ENCODE measurements at places on chromosomes 3 and 15. TPM values are rescaled to one million over a fixed set of nuclear protein-coding genes. Genes with fewer than 3 reads are reported as not detected.

DNA sequence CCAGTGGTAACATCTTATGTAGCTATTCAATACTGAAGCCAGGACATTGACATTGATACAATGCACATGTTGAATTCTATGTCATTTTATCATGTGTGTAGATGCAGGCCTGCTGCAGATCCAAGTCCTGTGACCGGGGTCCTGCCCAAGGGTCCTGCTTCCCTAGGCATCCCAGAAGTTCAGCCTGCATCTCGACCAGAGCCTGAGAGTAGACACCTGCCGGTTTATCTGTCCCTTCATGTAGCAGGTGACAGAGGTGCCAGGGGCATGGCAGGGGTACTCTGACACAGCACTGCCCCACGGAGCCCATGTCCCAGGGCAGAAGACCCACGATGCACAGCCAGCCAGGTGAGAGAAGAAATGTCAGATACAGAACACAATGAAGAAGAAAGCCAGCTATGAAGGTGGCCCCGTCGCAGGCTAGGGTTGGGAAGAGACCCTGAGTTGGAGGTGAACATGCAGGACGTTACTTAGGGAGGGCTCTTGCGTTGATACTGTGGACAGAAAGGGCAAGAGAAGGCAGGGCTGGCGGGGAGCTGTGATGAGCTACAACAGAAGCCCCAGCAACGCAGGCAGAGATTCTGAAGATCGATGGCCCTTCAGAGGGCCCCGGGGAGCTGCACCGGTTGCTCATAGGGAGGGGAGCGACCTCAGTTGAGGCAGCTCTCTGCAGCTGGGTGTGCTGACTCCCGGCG is 51.0 kb downstream of the TPRA1 start:
- H3K27me3 ChIP-seq, result no peaks in the 10 kb centered on the region
- no peak overlapping the region for H3K27ac ChIP-seq
- no peak for DNase-seq
- no peaks in the 10 kb centered on the region for H3K36me3 ChIP-seq

DNA sequence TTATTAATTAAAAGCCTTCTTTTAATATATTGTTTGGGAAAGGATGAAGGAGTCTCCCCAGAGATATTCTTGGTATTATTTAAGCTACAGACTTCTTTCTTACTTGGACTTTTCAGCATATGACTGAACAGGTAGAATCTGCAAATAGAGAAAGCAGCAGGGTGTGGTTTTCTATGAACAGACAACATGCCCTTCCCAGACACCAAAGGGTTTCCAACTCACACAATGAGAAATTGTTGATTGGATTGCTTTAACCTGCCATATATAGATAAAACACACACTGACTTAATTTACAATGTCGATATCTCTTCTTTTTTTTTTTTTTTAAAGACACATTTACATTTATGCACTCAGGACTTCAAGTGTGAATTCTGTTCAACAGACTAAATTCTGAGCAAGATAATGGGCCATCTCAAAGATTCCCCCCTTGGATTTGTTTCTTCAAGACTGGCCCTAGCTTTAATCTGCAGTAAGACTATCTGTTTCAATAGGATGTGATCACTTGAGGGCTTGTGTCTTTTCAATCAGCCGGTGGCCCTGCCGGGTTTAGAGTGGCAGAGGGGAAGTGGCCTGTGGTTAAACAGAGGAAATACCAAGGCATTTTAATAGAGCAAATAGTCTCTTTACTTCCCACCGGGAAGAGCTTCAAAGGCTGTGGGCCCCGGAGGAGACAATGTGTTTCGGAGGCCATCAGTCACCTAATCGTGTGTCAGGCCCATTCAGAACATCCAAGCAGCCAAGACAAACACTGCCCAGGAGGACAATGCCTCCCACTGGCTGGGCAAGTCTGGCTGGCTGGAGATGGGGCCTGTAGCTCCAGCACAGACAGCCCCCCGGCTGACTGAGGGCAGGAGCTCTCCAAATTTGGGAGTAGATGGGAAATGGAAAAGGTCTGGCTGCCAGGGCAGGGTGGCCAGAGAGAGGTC is 6.1 kb downstream of the IL17RD start:
- H3K4me1 ChIP-seq, result peaks cover 9% of the 10 kb centered on the region
- no peaks in the 10 kb centered on the region for H3K36me3 ChIP-seq
- no peak overlapping the region for H3K27ac ChIP-seq
- DNase-seq, result no peak
- no peaks in the 10 kb centered on the region for H3K27me3 ChIP-seq

- no peaks in the 10 kb centered on the region for H3K27me3 ChIP-seq
- no peak overlapping the region for H3K4me3 ChIP-seq
- H3K27ac ChIP-seq, result no peak overlapping the region
- DNase-seq, result no peak
- H3K4me1 ChIP-seq, result no peaks in the 10 kb centered on the region
Observed at GRCh38 chr3:17847156-17847555, 104.7 kb upstream of the TBC1D5 start.

- no peaks in the 10 kb centered on the region for H3K27me3 ChIP-seq
- no peaks in the 10 kb centered on the region for H3K4me1 ChIP-seq
- no peaks in the 10 kb centered on the region for H3K36me3 ChIP-seq
- H3K27ac ChIP-seq, result no peak overlapping the region
- H3K4me3 ChIP-seq, result no peak overlapping the region
Observed at GRCh38 chr3:85864896-85865295, 906.1 kb downstream of the CADM2 start.

STAC gene
- total RNA-seq, result 4.2 TPM

GRCh38 chr15:57418635-57419034 is 42.3 kb downstream of the CGNL1 start:
- H3K4me3 ChIP-seq, result no peak overlapping the region
- peaks cover 8% of the 10 kb centered on the region for H3K4me1 ChIP-seq
- no peaks in the 10 kb centered on the region for H3K27me3 ChIP-seq
- H3K27ac ChIP-seq, result no peak overlapping the region
- H3K36me3 ChIP-seq, result no peaks in the 10 kb centered on the region
- no peak for DNase-seq

GRCh38 chr15:72285927-72286516 is 13.7 kb upstream of the PARP6 start:
- H3K4me3 ChIP-seq, result no peak overlapping the region
- no peak for DNase-seq
- H3K4me1 ChIP-seq, result no peaks in the 10 kb centered on the region
- no peaks in the 10 kb centered on the region for H3K36me3 ChIP-seq
- H3K27ac ChIP-seq, result no peak overlapping the region

- no peak for DNase-seq
- H3K36me3 ChIP-seq, result no peaks in the 10 kb centered on the region
- no peak overlapping the region for H3K4me3 ChIP-seq
- no peaks in the 10 kb centered on the region for H3K27me3 ChIP-seq
- H3K4me1 ChIP-seq, result no peaks in the 10 kb centered on the region
- no peak overlapping the region for H3K27ac ChIP-seq
Observed at GRCh38 chr15:40958723-40959122, 5.5 kb downstream of the CHAC1 start.

DNA sequence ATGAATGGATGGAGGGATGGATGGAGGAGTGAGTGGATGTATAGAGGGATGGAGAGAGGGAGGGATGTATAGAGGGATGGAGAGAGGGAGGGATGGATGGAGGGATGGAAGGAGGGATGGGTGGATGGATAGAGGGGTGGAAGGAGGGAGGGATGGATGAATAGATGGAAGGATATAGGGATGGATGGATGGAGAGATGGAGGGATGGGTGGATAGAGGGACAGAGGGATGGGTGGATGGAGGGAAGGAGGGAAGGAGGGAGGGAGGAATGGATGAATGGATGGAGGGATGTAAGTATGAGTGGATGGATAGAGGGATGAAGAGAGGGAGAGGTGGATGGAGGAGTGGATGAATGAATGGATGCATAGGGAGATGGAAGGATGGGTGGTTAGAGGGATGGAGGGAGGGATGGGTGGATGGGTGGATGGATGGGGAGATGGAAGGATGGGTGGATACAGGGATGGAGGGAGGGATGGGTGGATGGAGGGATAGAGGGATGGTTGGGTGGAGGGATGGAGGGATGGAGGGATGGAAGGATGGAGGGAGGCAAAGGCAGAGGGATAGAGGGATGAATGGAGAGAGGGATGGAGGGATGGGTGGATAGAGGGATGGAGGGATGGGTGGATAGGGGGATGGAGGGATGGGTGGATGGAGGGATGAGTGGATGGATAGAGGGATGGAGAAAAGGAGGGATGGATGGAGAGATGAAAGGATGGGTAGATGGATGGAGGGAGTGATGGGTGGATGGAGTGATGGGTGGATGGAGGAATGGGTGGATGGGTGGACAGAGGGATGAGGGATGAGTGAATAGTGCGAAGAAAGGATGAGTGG is 313.8 kb downstream of the UACA start:
- no peak overlapping the region for H3K27ac ChIP-seq
- DNase-seq, result no peak
- peaks cover 4% of the 10 kb centered on the region for H3K4me1 ChIP-seq
- no peaks in the 10 kb centered on the region for H3K36me3 ChIP-seq

DNA sequence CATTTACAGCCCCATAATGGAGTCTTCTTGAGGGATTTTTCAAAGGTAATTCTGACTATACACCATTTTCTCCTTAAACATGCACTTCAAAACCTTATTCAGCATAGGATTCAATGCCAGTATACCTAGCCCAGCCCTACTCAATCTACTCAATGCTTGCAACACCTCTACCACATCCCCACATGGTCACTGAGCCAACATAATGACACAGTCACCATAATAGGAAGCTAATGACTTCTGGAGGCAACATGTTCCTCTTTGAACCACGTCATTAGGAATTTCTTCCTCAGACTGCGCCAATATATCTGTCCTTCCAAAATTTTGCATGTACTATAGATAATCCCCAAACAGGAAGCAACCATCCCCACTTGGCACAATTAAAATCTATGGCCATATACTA is 153.9 kb upstream of the SETMAR start:
- H3K4me1 ChIP-seq, result no peaks in the 10 kb centered on the region
- H3K27me3 ChIP-seq, result no peaks in the 10 kb centered on the region
- H3K36me3 ChIP-seq, result no peaks in the 10 kb centered on the region
- no peak for DNase-seq
- H3K4me3 ChIP-seq, result no peak overlapping the region

TUSC7 gene
- total RNA-seq, result not detected

SKOR1 gene
- total RNA-seq, result 0.98 TPM

- peaks cover 5% of the 10 kb centered on the region for H3K4me1 ChIP-seq
- no peak overlapping the region for H3K4me3 ChIP-seq
- H3K36me3 ChIP-seq, result no peaks in the 10 kb centered on the region
- H3K27me3 ChIP-seq, result no peaks in the 10 kb centered on the region
- DNase-seq, result no peak
- no peak overlapping the region for H3K27ac ChIP-seq
Observed at GRCh38 chr15:45328663-45329062, 49.7 kb downstream of the GATM start.

DNA sequence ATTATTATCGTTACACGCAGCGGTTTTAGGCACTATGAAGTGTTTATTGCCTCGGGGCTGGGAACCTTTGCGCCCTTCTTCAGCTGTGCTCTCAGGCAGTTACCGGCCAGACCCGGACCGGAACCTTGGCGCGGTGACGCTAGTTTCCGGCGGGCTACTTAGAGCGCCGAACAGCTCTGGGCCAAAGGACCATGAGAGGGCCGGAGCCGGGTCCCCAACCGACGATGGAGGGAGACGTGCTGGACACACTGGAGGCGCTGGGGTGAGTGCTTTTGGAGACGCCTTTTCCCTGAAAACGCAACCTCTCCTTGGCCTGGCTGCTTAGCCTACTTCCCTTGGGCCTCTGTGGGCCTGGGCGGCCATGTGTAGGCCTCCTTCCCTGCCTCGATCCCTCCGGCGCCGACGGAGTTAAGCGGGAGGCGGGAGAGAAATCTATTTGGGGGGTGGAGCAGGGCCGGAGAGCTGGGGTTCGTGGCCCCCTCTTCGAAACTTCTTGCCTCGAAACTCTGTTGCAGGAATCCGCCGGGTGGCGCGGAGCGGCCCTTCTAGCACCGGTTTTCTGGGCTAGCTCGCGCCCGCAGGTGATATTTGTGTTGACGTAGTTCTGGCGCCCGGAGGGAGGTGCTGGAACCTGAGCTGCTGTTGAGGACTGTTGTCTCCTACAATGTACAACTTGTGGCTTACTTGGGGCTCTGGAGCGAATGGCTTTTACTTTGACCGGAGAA is at the start of gene FAM98B:
TSS of gene FAM98B (plus strand) at position 157 of the 725 bp plus-strand sequence. CDS start at position 192, 35 bp downstream.
- no peaks in the 10 kb centered on the region for H3K27me3 ChIP-seq
- H3K4me1 ChIP-seq, result peaks cover 8% of the 10 kb centered on the region
- peak within 1 kb of the TSS; percentile 97 for H3K4me3 ChIP-seq
- peak; percentile 86 for DNase-seq

IQCF6 gene
- total RNA-seq, result not detected

DNA sequence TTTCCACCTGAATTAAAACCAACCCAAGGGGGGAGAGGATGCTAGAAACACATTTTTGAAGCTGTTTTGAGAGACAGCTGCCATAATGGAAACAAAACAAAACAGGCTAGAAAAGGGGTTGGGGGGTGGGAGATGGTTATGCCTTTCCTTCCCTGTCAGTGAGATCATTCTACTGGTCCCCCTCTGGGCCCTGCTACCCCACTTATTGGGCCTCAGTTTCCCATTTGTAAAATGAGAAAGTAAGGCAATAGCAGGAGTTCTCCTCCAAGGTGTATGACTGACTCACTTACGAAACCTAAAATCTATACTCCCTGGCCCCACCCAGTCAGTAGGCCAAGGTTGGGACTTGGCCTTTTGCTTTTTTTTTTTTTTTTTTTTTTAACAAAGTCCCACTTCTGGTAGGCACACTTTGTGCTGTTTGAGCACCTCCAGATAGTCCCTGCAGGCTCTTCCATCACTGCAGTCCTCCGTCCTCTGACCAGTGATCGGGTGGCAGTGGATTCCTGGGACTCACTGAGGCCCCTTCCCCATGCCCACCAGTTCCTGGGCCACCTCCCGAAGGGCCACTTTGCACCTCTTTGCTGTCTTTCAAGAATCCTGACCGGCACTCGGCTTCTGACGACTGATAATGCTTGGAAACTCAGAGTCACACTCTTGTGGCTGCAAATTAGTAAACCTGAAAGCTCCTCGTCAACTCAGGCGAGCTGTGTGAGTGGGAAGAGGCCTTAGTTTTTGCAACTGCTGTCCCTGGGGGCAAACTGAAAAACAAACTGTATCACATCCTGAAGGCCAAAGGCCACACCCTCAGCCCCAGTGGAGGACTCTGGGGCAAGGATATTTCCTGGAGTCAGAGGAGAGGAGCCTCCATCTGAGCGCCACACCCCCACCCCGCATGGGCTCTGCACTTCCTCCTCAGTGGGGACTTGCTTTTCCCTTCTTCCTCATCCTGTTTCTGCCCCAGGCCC is 6.7 kb upstream of the PSTPIP1 start:
- H3K36me3 ChIP-seq, result no peaks in the 10 kb centered on the region
- no peak overlapping the region for H3K4me3 ChIP-seq
- H3K27me3 ChIP-seq, result no peaks in the 10 kb centered on the region
- peak overlapping the region; percentile 17 for H3K27ac ChIP-seq
- H3K4me1 ChIP-seq, result no peaks in the 10 kb centered on the region

DNA sequence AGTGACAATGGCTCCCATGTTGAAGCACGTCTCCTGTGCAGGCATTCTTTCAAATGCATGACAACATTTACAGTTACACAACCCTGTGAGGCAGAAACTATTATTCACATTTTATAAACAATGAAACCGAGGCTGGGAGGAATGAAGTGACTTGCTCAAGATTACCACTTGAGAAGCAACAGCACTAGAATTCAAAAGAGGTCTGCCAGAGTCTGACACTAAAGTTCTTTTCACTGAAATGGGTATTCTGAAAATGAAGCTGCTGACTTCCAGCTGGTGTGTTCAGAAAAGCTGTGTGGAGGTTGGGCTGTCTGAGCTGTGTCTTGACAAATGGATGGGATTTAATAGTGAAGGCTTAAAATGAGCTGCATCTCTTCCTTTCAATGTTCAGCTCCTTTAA is 104.4 kb downstream of the THSD4 start:
- no peaks in the 10 kb centered on the region for H3K27me3 ChIP-seq
- no peak overlapping the region for H3K4me3 ChIP-seq
- H3K27ac ChIP-seq, result no peak overlapping the region
- H3K4me1 ChIP-seq, result no peaks in the 10 kb centered on the region

- no peaks in the 10 kb centered on the region for H3K36me3 ChIP-seq
- H3K27ac ChIP-seq, result no peak overlapping the region
- no peak overlapping the region for H3K4me3 ChIP-seq
- H3K4me1 ChIP-seq, result no peaks in the 10 kb centered on the region
Observed at GRCh38 chr15:97479957-97480356, 480.5 kb upstream of the ARRDC4 start.
